ENCODE measurements at places on chromosomes 1 and 21.

DNA sequence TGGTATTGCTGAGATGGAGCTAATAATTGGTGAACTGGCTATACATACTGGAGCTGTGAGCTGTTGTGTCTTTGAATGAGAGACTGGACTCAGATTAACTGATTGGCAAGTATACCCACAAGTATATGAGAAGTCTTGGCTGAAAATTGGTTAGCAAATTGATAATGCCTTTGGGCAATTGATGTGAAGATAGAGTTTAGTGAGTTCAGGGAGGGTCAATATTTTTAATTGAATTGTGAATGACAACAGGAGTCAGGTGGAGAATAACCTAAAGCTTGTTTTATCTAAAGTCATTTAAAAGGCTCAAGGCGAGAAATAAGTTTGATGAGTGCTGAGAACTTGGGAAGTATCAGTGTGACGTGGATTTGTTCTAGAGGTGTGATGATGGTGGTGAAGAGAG, 27.5 kb downstream of the NCAM2 start:
- no peak for DNase-seq

- DNase-seq, result no peak
Measured at GRCh38 chr1:56508523-56508983, 70.8 kb downstream of the PLPP3 start.

GRCh38 chr21:33931799-33932390, 16.3 kb upstream of the ATP5PO start:
- no peak for DNase-seq

GRCh38 chr1:111541721-111542120, 38.3 kb upstream of the ADORA3 start:
- DNase-seq, result no peak

DNA sequence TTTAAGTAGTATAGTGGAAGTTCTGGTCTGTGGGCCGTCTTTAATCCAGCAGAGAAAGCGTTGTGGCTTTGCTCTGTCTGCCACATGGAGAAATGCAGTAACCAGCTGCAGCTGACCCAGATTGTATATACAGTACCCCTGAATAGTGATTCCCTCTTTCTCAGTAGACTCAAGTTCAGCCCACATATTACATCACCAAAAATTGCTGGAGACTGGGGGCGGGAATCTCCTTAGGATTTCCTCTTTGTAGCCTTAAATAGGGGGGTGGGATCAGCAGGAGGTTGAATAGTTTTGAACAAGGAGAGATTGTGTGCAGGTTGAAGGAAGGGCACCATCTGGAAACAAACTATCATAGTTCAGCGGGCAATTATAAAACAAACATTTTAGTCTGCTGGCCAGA, at the start of gene ANGPTL1:
TSS of gene ANGPTL1 (minus strand) at position 134 of the 400 bp plus-strand sequence. CDS start 5,301 bp downstream, outside the sequence.
- DNase-seq, result no peak

- DNase-seq, result no peak
Measured at GRCh38 chr1:99851850-99852454, 1.8 kb downstream of the AGL start.

GRCh38 chr1:44401256-44402228, 3.5 kb upstream of the RNF220 start:
- DNase-seq, result no peak

- DNase-seq, result no peak
Measured at GRCh38 chr1:1358433-1359271, at the start of gene MXRA8. Gene MXRA8, minus strand, starts transcription at chr1:1358555. Its CDS starts 51 bp downstream, at chr1:1358504.
